Stimulated activated CD8-positive, alpha-beta memory T cell treated with anti-CD3 and anti-CD28 coated beads, Interleukin-4, amount 100 ng/mL, for 4 hours (primary cell): ENCODE measurements at places on chromosomes 16 and 17.

GRCh38 chr16:4010225-4011158 lies 105.8 kb downstream of the ADCY9 start:
- DNase-seq = no peak

- DNase-seq = no peak
Measured at GRCh38 chr17:65413390-65413789, 148.1 kb downstream of the AXIN2 start.

- DNase-seq = no peak
Measured at GRCh38 chr16:58859958-58860669, 126.0 kb upstream of the GOT2 start.

DNA sequence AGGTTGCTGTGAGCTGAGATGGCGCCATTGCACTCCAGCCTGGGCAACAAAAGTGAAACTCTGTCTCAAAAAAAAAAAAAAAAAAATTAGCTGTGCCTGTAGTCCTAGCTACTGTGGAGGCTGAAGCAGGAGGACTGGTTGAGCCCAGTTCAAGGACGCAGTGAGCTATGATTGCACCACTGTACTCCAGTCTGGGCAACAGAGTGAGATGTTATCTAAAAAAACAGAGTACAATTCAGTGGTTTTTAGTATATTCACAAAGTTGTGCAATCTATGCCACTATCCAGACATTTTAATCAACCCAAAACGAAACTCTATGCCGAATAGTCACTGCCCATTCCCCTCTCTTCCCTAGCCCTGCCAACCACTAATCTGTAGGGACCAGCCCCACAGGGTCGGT lies 25.1 kb downstream of the C16orf54 start:
- no peak for DNase-seq

- no peak for DNase-seq
Measured at GRCh38 chr17:29180788-29181160, 576 bp upstream of the MYO18A start.

DNA sequence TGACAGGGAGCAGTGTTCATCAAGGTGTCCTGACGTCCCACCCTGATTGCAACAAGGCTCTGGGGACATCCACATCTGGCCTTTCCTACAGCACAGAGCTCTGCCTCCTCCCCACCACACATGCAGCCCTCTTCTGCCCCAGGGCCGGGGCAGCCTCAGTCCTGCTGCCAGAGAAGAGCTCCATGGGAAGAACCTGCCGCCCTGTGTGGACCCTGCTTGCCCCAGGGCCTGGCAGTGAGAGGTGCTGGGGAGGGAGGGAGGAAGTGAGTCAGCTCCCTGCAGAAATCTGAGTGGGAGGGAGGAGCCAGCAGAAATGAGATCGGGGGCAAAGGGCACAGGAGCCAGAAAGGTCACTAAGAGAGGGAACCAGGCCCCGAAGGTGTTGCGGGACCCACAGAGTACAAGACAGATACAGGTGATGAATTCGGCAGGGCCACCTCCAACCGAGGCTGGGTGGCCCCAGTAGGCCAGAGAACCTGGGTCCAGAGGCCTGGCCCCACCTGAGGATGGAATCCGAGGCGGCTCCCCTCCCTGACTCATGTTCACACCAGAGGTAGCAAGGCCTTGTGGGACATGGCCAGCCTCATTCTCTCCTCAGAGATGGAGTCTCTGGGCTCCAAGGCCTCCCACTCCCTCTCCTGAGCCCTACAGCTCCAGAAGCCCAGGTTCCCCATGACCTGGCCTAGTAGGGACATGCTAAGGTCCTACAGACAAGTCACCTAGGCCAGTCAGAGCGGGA lies 24.8 kb downstream of the MYO18A start:
- no peak for DNase-seq

DNA sequence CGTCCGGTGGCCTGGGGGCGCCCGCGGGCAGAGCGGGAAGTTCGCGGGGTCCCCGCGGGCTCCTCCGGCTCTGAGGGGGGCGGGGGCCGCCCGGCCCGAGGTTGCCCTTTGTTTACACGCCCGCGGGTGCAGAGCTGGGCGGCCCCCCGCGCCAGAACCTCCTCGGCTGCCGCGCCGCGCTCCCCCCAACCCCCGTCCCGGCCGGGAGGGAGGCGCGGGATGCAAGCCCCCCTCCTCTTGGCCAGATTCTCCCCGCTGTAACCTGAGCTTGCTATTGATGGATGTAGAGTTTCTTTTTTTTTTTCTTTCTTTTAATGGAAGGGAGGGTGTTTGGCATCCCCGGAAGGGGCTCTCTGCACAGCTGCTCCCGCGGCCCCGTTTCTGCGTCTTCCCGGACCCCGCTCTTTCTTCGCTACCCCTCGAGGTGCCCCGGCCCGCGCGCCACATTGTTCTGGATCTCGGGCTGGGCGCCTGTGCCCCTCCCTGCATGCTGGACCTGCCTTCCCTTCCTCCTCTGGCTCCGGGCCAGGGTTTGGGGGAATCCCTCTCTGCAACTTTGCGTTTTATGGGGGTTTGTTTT lies 646 bp downstream of the CBX2 start:
- DNase-seq = no peak

DNA sequence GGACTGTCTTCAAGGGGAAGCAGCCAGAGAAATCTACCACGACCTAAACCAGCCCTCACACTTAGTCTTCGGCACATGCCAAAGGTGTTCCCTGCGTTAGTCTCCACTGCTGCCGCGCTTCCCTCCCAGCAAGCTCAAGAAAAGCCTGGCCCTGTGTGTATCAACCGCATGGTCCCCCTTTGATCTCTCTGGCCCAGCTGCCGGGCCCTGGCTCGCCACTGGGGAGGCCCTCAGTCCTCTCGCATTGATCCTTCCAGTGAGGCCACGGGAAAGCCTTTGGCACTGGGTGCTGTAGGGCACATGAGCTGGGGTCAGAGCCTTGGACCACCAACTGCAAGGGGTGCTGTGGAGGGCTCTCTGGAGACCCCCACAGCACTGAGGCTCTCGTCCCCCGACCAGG lies 29.6 kb upstream of the KLHDC4 start:
- DNase-seq = no peak

GRCh38 chr17:77203436-77203835 lies 62.7 kb downstream of the SEC14L1 start:
- no peak for DNase-seq

- no peak for DNase-seq
Measured at GRCh38 chr17:4584917-4585637, 748 bp downstream of the SMTNL2 start.
